ENCODE measurements at places on chromosomes 4 and X.

GRCh38 chr4:36159208-36159607 is 85.1 kb downstream of the ARAP2 start:
- no peak for DNase-seq

DNA sequence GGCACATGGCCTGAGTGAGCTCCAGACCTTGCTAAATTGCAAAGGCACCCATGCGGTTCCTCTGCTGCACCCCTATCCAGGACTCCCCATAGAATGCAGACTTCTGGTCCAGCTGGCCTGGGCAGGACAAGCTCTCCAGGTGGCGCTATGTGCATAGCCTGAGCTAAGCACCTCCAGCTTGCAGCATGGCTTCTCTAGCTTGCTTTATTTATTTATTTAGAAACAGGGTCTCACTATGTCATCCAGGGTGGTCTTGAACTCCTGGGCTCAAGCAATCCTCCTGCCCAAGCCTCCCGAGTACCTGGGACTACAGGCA is 5.5 kb upstream of the WFS1 start:
- DNase-seq: no peak

DNA sequence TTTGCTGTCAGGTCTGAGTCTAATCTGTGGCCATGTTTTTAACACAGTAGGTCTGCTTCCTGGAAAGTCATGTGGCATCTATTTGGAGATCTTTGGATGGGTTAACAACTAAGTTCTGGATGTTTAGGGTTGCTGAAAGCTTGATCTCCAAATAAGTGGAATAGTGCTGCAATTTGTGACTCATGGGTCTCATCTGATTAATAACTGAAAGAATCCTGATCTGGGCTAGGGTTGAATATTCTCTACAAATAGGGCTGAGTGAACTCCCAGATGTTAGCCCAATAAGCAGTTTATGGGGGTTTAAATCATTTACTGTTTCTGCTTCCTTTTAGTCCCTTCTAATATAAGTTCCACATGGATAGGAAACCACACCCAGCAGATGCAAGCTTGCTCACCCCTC is 23.1 kb downstream of the CT47C1 start:
- DNase-seq: no peak

DNA sequence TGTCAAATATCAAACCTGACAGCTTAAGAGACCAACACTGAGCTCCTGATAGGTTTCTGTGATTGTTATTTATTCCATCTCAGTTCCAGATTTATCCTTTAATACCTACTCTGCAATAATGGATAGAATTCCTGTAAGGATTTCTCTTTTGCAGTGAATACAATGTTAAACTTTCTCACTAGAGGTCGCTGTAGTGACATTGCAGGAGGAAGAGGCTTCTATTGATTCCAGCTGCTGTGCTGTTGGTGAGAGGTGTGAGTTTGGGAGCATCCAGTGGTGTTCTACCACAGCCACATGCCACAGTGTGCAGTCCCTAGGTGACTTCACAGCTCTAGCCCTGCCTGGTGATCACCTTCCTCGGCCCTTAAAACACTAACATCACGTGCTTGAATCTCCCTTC is 34.6 kb upstream of the DCAF8L2 start:
- DNase-seq: no peak

- DNase-seq: no peak
Observed at GRCh38 chrX:857376-857775, 226.8 kb downstream of the SHOX start.

DNA sequence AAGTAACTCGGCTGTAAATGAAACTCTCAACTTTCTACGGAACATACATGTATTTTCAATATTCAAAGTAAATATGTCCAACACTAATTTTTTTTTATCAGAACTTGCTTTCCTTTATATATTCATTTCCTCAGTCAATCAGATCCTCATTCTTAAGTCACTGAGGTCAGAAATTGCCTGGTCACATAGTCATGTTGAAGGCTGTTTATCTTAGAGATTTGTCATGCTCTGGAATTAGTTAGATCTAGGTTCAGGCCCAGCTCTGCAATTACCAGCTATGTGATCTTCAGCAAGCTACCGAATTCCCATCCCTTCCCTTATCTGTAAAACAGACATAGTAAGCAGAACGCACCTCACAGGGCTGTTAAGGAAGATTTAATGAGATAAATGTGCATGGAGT is 228.8 kb downstream of the SPCS3 start:
- no peak for DNase-seq

DNA sequence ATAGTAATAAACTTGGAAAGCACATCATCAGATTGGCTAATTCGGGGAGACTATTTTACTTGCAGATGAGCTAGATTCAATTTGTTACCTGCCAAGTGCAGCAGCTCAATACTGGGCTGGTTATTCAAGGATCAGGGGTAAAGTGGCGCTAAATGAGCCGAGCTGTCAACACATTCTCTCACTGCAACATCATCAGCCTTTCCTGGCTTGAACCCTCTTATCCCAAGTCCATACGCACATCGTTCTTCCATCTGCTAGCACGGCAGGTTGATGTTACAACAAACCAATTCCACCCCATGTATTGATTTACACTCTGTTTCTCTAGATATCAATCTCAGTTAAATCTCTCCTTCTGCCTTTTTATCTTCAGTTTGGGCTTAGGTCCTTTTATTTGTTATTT is 2101.5 kb upstream of the AGA start:
- DNase-seq: no peak

GRCh38 chrX:19687395-19687794 is 172.1 kb upstream of the MAP3K15 start:
- no peak for DNase-seq

Data from skeletal muscle cell (primary cell).